ENCODE measurements at places on chromosomes 5 and 9.

- DNase-seq, result no peak
Observed at GRCh38 chr5:92003806-92004205, 620.7 kb upstream of the ARRDC3 start.

DNA sequence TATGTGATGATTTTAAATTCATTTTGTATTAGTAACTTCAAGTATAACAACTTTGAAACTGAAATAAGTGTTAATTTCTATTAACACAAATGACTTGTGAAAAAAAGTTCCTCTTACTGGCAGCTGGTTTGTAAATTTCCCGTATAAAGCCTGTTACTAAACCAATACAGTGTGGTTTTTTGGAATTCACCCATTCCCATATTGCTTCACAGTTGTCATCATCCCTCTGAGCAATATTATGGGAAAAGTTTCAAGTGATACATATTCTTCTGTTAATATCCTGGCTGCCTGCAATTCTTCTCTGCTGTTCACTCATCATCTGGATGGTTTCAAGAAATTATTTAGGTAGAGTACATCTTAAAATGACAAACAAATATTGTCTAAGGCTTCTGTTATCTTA lies 1185.1 kb upstream of the C9orf72 start:
- no peak for DNase-seq

- DNase-seq, result no peak
Observed at GRCh38 chr5:17115855-17116254, 101.6 kb upstream of the BASP1 start.

DNA sequence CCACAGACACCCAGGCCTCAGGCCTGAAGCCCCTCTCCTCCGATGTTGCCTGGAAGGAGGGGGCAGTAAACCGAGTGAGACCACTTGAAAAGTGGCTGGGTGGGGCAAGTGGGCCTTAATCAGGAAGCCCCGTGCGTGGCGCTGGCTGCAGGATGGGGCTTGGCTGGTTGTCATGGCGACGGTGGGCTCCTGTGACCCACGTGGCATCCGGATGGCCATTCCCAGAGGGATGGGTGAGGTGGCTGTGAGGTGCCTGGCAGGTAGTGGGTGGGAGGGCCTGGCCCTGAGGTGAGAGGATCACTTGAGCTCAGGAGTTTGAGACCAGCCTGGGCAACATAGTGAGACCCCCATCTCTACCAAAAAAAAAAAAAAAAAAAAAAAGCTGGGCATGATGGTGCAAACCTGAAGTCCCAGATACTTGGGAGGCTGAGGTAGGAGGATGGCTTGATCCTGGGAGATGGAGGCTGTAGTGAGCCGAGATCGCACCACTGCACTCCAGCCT lies 5.2 kb downstream of the GPSM1 start:
- DNase-seq, result no peak

DNA sequence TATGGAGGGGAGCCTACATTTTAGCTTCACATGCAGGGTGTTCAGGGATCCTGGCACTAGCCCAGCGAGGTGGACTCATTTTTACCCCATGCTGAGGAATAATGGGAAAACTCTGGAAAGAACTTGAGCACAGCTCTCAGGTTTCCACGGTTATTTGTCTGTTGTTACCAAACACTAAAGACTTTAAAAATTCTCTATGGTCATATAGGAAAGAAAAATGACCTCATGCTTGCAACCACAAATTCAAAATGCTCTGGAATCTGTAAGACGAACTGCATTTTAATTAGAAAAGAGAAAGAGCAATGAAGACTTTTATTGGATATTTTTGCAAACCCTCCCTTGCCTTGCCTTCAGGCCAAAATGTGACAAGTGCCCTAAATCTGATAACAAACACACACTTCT lies 606.9 kb downstream of the EBF1 start:
- DNase-seq, result no peak

DNA sequence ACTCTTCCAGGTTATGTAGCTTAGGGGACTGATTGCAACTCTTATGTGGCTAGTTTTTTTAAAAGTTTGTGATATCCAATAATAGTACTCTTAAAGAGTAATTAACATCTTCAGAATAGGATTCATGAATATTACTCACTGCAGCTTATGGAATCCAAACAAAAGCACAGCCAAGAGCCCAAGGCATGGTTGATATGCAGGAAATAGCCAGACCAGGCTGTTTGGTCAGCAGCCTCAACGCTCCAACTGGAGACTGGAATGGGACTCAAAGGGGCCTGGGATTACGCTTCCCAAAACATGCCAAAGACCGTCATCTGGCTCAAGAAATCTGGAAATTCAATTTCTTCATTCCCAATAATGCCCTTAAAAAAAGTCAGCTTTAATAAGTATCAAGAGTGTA lies 268.6 kb downstream of the SEC61B start:
- no peak for DNase-seq

- DNase-seq, result no peak
Observed at GRCh38 chr9:35306283-35306682, 144.5 kb downstream of the UNC13B start.

DNA sequence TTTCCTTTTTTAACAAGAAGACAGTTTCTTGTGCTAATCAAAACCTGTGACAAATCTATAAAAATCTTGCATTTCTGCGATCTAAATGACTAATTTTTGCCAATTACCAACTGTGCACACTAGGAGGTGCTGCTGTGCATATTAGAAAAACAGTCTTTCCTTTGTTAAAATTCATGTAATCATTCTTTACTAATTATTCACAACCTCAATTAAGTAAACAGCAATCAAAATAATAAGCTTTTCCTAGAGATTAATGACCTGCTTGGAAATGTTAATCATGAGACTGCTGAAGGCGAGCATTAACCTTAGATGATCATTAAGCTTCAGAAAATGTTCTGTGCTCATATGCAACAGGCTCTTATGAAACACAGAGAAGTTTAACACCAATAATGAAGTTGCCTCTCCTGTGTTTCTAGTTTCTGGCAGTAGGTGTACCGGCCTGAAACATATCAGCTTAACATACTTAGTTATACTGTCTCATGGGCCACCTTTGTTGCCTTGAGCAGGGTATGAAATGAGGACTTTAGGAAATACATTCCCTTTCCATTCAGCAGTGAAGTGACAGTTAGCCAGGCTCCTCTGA lies 17.7 kb downstream of the RFESD start:
- peak; percentile 20 for DNase-seq

DNA sequence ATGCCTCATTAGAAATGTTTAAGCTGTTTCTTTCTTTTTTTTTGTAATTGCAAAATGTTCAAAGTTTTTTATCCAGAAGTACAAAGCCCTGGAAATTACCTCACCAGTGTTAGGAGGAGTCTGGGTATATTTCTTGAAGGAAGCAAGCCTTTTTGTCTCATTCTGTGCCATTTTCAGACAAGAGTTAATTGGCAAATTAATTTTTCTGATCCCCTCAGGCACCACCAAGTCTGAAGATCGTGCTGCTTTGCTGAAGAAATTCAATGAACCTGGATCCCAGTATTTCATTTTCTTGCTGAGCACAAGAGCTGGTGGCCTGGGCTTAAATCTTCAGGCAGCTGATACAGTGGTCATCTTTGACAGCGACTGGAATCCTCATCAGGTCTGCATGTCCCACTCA lies 94.9 kb downstream of the SMARCA2 start:
- no peak for DNase-seq

GRCh38 chr5:162026803-162027202 lies 40.8 kb upstream of the GABRG2 start:
- no peak for DNase-seq

DNA sequence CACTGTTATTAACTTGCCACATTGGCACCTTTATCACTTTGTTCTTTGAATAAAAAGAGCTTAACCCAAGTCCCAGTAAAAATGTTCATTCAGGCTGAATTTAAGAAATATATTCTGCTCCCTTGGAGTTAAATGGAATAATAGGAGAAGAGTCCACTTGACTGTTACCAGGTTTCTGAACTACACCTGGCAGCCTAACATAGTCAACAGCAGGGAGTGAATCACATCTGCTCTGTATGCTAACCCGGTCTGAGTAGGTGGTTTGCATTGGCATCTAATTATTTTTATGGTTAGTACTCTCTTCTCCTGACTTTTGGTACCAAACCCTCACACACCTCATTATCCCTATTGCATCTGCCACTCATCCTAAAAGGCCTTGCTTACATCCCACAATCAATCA lies 86.7 kb downstream of the STK32A start:
- DNase-seq, result no peak

- no peak for DNase-seq
Observed at GRCh38 chr5:67941614-67942401, 273.7 kb upstream of the PIK3R1 start.

GRCh38 chr5:55456216-55456895 lies 78.4 kb downstream of the PLPP1 start:
- DNase-seq, result no peak

DNA sequence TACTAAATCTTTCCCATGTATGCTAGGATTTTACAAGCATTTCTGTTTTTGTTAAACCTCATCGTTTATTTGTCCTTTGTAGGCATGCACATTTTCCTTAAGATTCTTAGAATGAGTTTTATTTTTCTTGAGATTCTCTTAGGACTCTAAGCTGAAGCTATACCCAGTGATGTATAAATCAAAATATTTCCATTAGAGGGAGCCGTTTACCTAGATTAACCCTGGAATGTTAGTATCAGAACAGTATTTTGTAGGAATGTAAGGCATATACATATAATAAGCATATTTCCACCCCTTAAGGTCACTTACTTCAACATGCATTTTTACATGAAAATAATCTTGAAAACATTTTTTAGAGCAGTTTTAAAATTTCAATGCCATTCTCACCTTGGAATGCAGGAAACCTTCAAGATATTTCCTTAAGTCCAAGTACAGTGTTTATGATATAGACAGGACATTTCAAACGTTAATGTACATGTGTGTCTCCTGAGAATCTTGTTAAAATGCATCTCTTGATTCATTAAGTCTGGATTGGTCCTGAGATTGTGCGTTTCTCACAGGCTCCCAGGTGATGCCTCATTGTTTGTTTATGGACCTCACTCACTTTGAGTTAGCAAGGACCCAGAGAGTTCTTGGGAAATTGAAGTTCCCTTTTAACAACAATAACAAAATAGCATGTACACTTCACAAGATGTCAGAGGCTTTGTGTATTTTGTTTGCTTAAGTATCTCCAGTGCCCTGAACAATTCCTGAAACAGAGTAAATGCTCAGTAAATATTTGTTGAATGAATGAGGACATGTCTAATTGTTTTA lies 34.9 kb upstream of the FCHO2 start:
- DNase-seq, result no peak

DNA sequence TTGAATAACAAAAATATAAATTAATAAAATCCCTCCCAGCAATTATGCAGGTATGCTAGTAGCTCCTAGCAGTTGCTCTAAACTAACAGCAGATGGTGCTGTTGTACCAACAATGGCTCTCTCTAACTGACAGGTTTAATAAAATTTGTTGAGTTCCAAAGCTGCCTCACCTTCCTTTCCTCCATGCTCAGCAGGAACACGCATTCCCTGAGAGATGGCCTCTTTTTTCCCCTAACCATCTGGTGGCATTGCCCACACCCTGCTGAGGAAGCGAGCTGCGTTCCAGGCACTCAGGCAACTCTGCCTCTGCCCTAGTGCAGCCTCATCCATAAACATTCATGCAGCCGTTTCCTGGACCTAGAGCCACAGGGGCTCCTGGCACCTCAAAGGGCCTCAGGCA lies 106.2 kb downstream of the KLHL3 start:
- no peak for DNase-seq

DNA sequence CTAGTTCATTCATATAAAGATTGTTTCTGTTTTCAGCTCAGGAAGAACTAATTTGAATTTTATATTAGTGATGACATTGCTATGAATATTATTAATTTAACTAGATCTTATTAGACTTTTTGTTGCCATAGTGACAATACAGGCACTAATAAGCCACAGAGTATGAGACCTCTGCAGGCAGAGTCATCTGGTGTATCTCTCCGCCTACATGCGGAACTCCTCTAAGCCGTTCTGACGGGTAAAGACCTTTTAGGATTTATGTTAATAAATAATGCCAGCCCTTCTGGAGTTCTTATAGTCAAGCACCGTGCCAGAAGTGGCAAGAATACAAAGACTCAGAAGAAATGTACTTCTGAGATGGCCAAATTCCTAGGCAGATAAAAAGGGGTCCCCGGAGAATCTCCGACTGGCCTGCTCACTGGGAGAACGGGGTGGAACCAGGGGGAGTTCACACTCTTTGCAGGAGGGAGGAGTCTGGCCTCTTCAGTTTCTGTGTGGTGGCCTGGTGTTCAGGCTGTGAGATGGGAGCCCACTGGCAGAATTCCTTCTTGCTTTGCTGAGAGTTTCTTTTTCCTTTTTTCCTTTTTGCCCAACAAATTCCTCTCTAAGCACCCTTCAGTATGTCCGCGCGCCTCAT lies 85.1 kb upstream of the IL12B start:
- DNase-seq, result no peak

DNA sequence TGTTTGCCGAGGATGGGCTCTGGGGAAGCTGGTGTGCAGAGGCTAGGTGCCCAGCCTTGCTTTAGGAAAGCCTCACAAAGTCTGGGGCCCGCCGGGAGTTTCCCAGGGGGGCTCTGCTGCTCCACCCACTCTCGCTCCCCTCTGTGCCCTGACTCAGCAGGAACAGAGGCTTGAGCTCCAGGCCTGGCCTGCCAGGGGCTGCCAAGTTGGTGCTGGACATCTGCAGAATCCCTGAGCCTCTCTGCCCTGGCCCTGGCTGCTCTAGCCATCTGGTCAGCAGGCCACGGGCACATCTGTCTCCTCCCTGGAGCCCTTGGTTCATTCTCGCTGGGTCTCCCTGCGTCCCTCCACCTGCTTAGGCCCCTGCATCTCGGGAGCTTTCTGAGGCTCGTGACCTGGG lies 647 bp upstream of the ADAMTSL2 start:
- DNase-seq, result no peak

Data from activated naive CD4-positive, alpha-beta T cell treated with Interleukin-2 at 50 U/mL for 16 hours (primary cell).